ENCODE measurements at places on chromosomes 6 and 20. TPM values are rescaled to one million over a fixed set of nuclear protein-coding genes. Genes with fewer than 3 reads are reported as not detected.

Gene TULP1
- total RNA-seq: not detected

Gene LY6G6C
- not detected for total RNA-seq

Gene ID1
- total RNA-seq: 437 TPM

Gene NOL4L
- 8.7 TPM for total RNA-seq

Gene SCRT2
- total RNA-seq: not detected

Gene CYP39A1
- total RNA-seq: 2.3 TPM

Gene SPACA1
- not detected for total RNA-seq

Gene PCSK2
- total RNA-seq: not detected

Gene TRIM15
- not detected for total RNA-seq

Gene CDKN1A
- 18.0 TPM for total RNA-seq

Gene TREM1
- total RNA-seq: 2.0 TPM

Gene DYNLT2
- total RNA-seq: 2.0 TPM

Gene POM121L2
- total RNA-seq: 0.12 TPM

Gene KIFC1
- total RNA-seq: 125 TPM

Gene ESR1
- not detected for total RNA-seq

Gene SLC13A3
- 4.1 TPM for total RNA-seq

Gene SLA2
- not detected for total RNA-seq

Gene CCND3
- 47.7 TPM for total RNA-seq

Gene EDN3
- total RNA-seq: not detected

Gene C6orf141
- total RNA-seq: 0.60 TPM

Gene ATXN1
- 31.2 TPM for total RNA-seq

Gene ATP6V1G2
- 2.3 TPM for total RNA-seq

Gene C6orf163
- total RNA-seq: 0.29 TPM

Gene CNKSR3
- total RNA-seq: 4.3 TPM

All from RPMI7951 (cell line).